ENCODE measurements at places on chromosomes 6 and 20. TPM values are rescaled to one million over a fixed set of nuclear protein-coding genes. Genes with fewer than 3 reads are reported as not detected.

DNA sequence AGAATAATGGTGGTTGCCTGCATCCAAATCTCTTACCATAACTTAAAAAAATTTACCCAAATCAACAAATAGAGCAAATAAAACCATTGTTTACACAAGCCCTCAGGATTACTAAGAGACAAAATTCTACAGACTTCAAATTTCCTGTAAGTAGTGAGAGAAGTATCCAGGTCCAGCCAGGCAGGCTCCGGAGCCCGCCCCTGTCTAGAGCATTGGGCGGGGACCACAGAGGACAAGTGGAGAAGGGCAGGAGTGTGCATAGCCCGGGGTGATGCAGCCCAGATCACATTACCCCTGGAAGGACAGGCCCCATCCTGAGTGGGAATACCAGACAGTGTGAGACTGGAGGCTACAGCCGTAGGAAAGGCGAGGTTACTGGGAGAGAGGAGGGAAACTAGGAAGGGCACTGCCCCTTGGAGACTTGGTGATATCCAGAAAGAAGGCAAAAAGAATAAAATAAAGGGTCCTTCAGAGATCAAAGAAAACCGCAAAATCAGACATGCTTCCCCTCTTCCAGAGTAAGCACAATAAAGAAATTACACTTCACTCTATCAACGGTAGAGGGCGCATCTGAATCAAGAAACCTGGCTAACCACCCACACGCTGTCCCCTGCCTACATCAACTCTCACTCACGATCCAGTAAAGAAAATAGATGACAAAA is 26.6 kb downstream of the RIN2 start:
- DNase-seq = no peak
- H3K27ac ChIP-seq = no peak overlapping the region
- no peaks in the 10 kb centered on the region for H3K27me3 ChIP-seq
- H3K4me3 ChIP-seq = no peak overlapping the region

DNA sequence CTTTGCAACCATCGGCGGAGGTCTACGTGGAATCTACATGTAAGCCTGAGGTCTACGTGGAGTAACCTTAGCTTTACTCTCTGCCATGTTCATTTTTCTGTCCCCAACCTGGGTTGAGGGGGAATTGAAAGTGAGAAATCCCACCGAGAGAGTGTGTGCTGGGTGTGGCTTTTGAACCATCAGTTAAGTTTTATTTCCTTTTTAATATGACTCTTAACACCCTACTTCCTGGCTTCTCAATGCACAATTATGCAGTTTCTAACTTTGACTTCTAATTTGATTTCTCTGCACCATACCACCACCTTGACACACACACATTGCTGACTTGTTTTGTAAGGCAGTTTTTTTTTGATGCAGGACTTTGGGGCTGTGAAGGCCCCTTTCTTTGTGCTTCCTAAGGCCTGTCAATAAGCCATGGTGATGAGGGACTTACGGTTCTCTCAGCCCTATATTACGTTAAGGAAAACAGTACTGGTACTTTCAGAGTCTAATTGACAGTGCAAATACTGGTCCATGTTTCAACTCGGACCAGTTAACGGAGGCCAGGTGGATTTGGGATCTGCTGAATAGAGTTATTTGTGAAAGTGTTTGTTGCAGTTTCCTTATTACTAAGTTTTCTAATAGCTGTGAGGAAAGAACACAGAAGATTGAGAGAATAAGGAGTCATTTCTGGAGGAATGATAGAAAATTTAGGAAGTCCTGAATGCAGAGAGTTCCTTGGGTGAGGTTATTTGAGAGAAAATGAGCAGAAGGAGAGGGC is 206.5 kb downstream of the JARID2 start:
- H3K4me3 ChIP-seq = no peak overlapping the region
- DNase-seq = no peak
- H3K27me3 ChIP-seq = no peaks in the 10 kb centered on the region
- H3K27ac ChIP-seq = no peak overlapping the region
- no peaks in the 10 kb centered on the region for H3K36me3 ChIP-seq

Gene SEL1L2
- total RNA-seq = not detected

DNA sequence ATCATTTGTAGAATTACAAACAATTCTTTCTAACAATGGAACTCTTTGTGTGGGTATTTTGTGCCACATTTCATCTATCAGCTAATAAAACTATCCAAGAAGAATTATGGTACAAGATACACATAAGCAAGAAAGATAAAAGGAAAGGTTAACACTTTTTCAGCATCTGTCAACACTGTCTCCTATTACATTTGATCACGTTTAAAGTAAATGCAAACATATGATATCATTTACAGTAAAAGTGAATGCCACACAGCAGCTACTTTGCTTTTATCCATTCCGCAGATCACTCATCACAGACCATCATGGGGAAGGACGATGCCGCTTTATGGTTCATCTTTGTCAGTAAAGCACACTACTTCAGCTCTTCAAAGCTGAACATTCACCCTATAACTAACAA is 456.4 kb upstream of the MANEA start:
- H3K27me3 ChIP-seq = no peaks in the 10 kb centered on the region
- H3K4me1 ChIP-seq = no peaks in the 10 kb centered on the region
- no peak overlapping the region for H3K4me3 ChIP-seq
- no peaks in the 10 kb centered on the region for H3K36me3 ChIP-seq
- no peak for DNase-seq
- no peak overlapping the region for H3K27ac ChIP-seq

DNA sequence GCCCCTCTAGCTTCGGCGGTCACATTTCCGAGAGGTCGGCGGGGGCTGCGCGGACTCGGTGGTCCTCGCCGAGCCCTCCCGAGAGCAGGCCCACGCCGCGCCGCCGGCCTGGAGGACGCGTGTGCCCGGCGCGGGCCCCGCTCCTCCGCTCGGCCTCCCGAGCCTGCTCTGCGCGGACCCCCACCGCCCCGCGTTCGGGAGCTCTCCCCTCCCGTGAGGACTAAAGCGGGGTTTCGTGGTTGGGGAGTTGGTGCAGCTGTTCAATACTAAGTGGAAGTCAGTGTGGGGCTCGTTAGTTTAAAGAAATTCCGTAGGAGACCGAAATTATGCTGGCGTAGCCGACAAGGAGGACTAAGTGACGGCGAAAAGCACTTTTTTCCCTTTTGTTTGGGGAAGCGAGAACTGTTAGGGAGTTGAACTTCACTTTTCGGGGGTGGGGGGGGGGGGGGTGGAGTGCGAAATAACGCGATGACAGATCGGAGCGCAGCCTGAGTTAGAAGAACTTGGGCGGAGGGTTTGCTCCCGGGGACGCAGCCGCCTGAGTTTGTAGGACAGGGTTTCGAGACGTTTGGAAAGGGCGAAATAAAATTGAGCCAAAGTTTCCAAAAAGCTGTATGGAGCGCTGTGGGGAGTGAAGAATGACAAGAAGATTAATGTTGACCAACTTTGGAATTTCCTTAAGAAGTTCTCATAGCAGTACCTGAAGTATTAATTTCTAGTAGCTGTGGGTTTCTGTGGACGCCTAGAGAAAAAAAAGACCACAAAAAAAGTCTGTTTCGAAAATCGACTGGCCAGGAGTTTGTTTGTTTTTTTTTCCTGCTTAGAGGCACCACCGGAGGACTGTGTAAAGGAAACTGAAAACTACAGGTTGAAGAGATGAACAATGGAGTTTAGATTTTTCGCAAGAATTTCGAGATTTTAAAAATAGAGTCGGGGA is 1.4 kb downstream of the QKI start:
- peak overlapping the region; percentile 75 for H3K4me3 ChIP-seq
- peak; percentile 68 for DNase-seq
- H3K4me1 ChIP-seq = peaks cover 32% of the 10 kb centered on the region
- H3K27me3 ChIP-seq = no peaks in the 10 kb centered on the region
- peak overlapping the region; percentile 93 for H3K27ac ChIP-seq

DNA sequence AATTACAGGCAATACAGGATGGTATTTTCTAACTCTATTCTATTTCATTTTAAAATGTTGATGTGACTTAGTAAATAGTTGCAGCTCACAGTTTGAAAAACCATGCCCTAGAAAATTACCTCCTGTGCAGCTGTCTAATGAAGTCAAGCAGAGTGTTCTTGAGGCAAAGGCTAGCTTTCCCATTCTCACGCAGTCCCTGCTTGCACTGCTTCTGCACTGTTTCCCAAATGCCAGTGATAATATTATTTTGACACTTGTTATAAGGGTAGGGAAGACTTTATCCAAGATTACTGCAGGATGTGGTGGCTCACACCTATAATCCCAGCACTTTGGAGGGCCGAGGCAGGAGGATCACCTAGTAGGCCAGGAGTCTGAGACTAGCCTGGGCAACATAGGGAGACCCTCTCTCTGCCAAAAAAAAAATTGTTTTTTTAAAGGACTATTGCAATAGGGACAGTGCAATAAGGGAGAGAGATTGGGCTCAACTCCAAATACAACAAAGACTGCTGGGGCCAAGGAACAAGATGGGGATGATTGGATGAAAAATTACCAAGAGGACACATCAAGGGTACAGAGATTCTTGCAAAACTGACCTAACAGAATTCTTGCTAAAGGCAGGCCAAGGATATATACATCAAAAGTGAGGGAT is 196.1 kb downstream of the LY86 start:
- H3K27ac ChIP-seq = no peak overlapping the region
- no peaks in the 10 kb centered on the region for H3K36me3 ChIP-seq
- no peaks in the 10 kb centered on the region for H3K27me3 ChIP-seq
- no peaks in the 10 kb centered on the region for H3K4me1 ChIP-seq

Gene IMPG1
- total RNA-seq = not detected

DNA sequence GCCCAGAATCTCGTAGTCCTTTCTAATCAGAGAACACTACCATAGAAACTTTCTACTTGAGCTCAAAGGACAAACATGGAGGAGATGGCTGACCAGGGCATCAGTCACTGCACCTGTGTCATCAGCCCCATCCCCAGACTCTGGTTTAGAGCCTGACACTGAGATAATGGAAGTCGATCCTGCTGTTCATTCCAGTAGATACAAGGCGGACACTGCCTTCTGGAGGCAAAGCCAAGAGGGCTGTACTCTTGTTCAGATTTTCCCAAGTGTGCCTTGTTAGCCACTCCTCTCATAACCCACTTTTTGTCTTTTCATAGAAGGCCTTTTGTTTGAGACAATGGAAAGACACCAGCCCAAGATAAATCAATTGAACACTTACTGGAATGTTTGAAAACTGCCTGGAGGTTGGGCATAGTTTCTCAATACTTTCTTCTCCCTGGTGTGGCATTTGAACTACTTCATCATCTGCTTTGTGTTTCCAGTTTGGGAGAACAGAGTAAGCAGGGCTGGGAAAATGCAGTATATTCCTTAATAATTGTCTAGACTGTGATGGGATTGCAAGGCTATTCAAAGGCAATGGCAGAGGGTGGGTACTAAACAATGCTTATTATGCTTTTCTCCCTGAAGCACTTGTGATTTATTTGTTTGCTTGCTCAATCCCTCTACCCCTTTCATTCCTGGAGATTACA is 99.7 kb downstream of the CLIC5 start:
- H3K27me3 ChIP-seq = no peaks in the 10 kb centered on the region
- no peak overlapping the region for H3K4me3 ChIP-seq
- no peak overlapping the region for H3K27ac ChIP-seq
- H3K36me3 ChIP-seq = no peaks in the 10 kb centered on the region

GRCh38 chr6:81570681-81571080 is 181.8 kb downstream of the TENT5A start:
- no peaks in the 10 kb centered on the region for H3K27me3 ChIP-seq
- no peak for DNase-seq
- no peaks in the 10 kb centered on the region for H3K4me1 ChIP-seq
- H3K4me3 ChIP-seq = no peak overlapping the region

GRCh38 chr6:54440549-54440948 is 132.3 kb downstream of the TINAG start:
- no peaks in the 10 kb centered on the region for H3K4me1 ChIP-seq
- H3K27ac ChIP-seq = no peak overlapping the region
- H3K4me3 ChIP-seq = no peak overlapping the region
- no peaks in the 10 kb centered on the region for H3K27me3 ChIP-seq

DNA sequence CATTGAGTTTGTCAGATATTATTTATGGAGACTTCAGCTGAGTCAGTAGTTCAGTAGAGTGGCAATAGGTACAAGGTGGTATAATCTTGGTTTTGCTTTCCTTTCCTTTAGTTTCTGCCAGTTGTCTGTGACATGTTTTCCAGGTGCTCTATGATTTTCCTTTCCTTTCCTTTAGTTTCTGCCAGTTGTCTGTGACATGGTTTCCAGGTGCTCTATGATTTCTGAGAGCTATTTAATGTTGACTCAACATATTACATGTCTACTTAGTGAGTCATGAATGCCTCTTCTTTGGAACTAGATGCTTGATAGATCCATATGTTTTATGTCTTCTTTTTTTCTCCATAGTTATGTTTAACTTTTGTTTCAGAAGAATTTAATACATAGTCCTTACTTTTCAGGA is 186.4 kb upstream of the DEFB112 start:
- H3K36me3 ChIP-seq = no peaks in the 10 kb centered on the region
- no peaks in the 10 kb centered on the region for H3K27me3 ChIP-seq
- no peak overlapping the region for H3K27ac ChIP-seq
- H3K4me1 ChIP-seq = no peaks in the 10 kb centered on the region
- DNase-seq = no peak
- H3K4me3 ChIP-seq = no peak overlapping the region

Gene APOBEC2
- not detected for total RNA-seq

DNA sequence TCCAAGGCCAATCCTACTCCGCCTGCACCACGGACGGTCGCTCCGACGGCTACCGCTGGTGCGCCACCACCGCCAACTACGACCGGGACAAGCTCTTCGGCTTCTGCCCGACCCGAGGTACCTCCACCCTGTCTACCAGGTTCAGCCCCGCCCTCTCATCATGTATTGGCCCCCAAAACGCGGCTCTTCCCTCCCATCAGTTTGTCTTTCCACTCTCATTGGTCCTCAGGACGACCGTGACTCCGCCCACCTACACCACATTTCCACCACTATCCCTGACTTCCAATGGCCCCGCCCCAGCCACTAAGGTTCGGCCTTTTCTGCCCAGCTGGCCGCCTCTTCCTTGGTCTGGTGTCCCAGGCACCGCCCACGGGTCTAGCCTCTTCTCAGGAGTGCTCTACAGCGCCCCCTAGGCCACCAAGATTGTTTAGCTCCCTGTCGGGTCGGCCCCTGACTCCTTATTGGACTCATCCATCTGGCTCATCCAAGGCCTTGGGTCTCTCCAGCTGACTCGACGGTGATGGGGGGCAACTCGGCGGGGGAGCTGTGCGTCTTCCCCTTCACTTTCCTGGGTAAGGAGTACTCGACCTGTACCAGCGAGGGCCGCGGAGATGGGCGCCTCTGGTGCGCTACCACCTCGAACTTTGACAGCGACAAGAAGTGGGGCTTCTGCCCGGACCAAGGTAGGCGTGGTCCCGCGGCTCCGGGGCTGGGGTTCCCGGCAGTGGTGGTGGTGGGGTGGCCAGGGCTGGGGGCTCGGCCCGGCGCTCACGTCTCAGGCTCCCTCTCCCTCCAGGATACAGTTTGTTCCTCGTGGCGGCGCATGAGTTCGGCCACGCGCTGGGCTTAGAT is 3.1 kb downstream of the MMP9 start:
- H3K27ac ChIP-seq = no peak overlapping the region
- no peaks in the 10 kb centered on the region for H3K4me1 ChIP-seq
- H3K36me3 ChIP-seq = no peaks in the 10 kb centered on the region
- H3K27me3 ChIP-seq = no peaks in the 10 kb centered on the region
- peak; percentile 75 for DNase-seq

Gene DEFB129
- total RNA-seq = not detected

Gene DDO
- total RNA-seq = 6.4 TPM
